ENCODE measurements at places on chromosomes 5 and 9.

GRCh38 chr5:142722146-142722545 is 36.3 kb upstream of the FGF1 start:
- DNase-seq, result no peak

DNA sequence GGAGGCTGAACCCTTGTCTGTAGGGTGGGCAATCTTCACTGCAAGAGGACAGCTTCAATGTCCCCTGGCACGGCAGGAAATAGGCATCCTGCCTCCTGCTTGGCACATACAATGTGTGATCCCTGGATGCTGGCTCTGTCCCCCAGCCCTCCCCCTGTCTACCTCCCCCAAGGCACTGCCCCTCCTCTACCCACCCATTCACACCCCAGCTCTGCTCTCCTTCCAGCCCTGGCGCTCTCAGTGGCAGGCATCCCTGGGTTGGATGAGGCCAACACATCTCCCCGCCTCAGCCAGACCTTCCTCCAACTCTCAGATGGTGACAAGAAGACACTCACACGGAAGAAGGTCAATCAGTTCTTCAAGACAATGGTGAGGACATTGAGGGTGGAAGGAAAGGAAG is 24.1 kb upstream of the FOXI1 start:
- no peak for DNase-seq

DNA sequence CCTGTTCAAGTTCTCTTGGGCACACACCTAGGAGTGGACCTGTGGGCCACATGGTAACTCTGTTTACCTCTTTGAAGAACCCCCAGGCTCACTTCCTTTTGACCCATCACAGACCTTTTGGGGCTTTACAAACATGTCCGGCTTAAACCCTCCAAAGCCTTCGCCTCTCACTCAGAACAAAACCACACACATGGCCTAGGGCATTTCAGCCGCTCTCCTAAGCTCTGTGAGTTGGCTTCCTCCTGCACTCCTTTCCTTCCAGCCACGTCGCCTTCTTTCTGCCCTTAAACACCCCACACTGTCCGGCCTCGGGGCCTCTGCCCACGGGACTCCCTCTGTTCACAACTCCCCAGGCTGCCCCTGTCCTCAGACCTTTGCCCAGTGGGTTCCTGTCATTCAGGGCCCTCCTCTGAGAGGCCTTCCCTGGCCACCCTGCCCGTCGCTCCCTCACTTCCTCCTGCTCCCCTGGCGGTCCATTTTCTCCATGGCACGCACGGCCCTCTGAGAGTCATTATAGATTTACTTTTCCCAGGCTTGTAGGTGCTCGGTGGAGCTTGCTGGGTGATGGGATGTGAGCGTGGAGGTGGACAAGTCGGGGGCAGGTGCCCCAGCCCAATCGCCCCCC is 1.9 kb downstream of the DOK3 start:
- no peak for DNase-seq

- no peak for DNase-seq
Measured at GRCh38 chr5:135651156-135651555, 72.4 kb upstream of the CXCL14 start.

DNA sequence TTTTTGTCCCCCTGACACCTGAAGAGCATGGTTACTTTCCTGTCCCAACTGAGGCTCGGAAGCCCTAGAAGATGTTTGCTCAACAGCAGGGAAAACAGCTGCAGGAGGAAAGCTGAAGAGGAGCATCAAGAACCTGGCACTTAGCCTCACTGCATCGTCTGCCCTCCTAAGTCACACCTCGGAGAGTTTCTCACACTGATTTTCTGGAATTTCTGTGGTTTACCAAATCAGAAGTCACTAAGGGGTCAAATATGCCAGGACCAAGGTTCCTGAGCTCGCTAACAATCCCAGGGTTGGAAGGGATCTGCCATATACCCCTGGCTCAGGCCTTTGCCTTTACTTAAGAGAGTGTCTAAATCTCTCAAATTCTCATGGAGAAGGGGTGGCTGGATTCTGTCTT is 5.3 kb downstream of the IL12B start:
- DNase-seq, result no peak

DNA sequence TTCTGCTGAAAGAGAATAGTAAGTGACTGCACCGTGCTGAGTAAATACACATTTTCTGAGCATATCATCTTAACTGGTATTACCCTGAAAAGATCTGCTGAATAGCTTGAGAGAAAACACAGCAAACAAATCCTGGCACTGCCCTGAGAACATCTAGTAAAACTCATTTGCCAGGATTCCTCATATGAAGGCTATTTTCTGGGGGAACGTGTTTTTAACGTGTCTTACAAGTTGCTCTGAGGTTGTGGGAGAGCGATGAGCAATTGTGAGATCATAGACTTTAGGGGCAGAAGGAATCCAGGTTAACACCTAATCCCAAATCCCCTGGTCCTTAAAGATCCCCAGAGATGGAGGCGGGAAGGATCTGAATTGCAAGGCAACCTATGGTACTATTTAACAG is 331.9 kb upstream of the RFX3 start:
- no peak for DNase-seq

DNA sequence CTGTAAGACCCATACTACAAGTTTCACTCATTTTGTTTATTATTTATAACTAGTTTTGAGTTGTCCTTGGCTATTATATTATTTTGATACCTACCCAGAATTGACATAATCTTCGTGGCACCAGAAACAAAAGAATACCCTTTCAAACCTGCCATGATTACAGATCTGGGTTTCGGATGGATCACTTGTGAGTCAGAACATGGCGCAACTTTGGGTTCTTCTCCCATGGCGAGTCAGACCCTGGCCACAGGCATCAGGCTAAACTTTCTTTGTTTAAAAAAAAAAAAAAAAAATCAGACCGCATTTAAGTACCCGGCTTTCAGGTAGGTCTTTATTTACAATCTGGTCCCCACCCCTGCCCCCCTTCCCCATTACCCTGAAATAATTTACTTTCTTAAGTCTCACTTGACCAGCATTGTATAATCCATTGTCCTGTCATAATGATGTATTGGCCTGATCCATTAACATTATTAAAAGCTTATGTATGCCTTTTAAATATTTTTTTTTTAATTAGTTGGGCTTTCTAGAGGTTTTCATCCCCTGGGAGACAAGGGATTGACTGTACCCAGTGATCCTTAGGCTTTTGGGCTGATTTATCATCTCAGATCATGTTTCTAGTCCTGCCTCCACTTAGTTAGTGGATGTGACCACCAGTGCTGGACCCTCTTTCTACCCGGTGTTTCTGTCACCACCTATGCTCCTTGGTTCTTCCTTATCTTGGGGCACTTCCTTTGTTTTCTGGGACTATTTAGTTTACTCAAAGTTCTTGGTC is 43.9 kb downstream of the F2RL2 start:
- DNase-seq, result no peak

GRCh38 chr9:81787747-81788632 is 98.6 kb upstream of the TLE1 start:
- peak; percentile 80 for DNase-seq

DNA sequence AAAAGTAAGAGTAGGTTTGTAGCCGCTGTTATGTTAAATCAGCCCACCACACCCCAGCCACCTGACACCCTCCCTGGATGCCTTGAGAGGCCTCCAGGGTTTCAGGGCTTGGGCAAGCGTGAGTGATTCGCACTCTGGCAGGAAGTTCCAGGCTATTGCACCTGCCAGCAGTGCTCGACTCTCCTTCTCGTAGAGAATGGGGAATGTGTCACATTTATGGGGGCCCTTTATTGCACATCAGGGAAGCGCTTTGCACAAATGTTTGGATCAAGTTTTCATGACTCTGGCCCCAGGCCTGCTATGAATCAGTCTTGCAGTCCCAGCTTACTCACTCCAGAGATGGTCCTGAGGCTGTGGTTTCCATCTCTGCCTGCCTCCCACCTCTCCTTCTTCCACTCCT is 66.1 kb upstream of the ADRA1B start:
- DNase-seq, result no peak

DNA sequence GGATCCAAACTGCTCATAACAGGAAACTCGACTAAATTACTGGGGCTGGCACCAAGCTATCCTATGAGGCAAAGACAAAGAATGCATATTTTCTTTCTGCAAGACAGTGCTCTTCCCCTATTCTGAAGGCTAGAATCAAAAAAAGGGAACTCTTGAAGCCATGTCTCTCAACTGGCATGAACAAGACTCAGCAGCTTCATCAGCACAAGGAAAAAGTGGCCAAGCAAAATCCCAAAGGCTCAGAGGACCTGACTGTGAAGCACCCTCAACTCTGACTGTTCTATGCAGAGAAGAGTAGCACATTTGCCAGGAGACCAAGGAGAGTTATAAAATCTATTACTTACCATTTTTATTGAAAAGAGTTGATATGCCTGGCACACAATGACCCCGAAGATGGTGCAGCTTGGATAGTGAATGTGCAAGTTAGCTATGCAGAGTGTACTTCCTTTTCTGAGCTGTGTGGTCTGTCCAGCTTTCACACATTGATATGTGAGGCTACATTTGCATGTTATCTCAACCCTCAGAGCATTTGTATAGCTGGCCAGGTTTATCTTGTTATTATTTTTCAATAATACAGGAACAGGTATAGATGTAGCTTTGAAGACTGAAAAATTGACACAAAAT is 51.0 kb upstream of the FYB1 start:
- no peak for DNase-seq

DNA sequence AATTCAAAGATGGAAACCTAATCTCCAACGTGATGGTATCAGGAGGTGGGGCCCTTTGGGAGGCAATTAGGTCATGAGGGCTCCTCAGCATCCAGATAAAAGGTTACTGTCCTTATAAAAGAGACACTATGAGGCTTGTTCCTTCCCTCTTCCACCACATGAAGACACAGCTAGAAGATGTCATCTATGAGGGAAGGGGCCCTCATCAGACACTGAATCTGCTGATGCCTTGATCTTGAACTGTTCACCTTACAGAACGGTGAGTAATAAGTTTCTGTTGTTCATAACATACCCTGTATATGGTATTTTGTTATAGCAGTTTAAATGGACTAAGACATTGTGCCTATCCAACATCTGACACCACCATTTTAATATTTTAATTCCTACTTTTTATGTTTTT is 19.7 kb upstream of the CCNH start:
- no peak for DNase-seq

DNA sequence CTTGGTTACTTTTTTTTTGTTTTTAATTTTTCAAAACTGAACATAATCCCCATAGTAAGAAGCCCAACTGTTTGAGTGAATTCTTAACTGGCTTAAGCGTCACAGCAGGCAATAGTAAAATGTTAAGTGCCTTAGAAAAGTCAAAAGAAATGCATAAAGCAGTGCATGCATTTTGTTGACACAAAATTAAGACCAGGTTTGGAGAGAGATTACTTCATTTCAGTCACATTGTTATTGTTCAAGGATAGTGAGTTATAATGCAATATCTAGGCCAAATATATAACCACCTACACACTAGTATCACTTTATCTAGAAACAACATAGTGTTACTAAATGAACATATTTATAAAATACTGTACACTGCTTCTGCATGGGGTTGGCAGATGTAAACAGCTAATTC is 116.9 kb upstream of the KLF9 start:
- no peak for DNase-seq

GRCh38 chr9:70303268-70303667 is 44.5 kb downstream of the SMC5 start:
- DNase-seq, result no peak

DNA sequence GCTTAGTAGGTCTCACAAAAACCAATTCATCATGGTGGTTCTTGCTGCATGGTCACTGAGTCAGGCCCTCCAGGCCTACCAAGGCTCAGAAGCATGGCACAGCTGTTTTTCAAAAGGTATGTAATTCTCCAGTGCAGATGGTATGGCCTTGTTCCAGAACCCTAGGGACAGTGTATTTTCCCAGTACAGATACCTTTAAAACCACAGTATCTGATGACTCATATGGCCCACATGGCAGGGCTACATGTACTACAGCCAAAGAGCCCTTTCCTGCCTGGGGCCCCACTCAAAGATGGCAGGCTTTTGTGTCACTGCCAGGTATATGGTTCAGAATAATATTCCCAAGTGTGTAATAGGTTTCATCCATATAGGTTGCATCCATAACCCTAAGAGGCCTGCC is 16.5 kb downstream of the CSF2 start:
- DNase-seq, result no peak

- DNase-seq, result no peak
Measured at GRCh38 chr5:24714746-24715145, 70.0 kb upstream of the CDH10 start.

DNA sequence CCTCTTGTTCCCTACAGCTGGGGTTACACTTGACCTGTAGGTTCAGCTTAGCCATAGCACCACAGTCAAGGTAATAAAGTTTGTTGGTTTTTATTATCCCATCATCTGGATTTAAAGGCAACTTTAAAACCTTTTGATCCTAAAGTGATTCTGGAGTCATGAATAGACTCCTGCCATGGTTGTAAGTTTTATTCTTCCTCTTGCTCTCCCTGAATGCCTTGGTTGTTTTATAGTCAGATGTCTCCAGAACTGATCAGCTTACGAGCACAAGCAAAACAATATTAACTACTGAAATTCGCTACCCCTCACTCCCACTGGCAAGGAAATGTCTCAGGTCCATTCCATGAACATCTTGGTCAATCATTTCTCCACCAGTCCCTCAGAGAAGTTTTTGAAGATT is 1328.6 kb downstream of the PTPRD start:
- DNase-seq, result no peak

DNA sequence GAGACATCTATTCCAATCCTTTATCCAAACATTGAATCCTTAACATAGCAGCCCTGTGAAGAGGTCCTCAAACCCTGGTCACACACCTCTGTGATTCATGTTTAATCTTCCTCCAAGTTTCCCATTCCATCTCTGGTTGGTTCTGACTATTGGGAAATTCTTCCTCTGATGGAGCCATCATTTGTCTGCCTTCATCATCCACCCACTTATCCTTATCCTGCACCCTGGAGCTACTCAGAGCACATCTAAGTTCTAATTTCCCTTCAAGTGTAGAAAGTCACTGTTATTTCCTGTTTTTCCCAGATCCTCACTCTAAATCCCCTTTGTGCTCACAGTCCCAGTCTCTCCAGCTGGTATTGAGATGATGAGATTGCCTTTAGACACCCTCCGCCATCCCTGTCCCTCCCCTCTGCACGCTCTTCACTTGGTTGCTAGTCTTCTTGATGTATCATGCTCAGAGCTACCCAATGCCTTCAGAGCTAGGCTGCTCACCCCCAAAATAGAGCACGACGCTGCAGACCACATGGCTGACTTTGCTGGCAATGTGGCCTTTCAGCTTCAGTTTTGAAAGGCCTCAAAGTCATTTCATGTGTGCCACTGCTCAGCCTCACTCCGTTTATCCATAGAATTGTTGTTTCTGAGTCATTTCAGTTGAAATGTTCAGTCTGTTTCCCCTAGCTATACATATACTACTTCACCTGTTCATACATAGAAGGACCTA is 154.3 kb downstream of the PALM2AKAP2 start:
- no peak for DNase-seq

GRCh38 chr5:53114988-53115387 is 5.4 kb upstream of the MOCS2 start:
- DNase-seq, result no peak

GRCh38 chr9:87007711-87008366 is 60.5 kb upstream of the GAS1 start:
- no peak for DNase-seq
